ENCODE measurements at places on chromosomes 12 and 14.

- no peak for DNase-seq
These were observed 816.2 kb downstream of the DIO2 start for GRCh38 chr14:79395061-79395460.

GRCh38 chr12:115949675-115950074, 327.8 kb downstream of the MED13L start:
- DNase-seq = no peak

- DNase-seq = peak; percentile 94
These were observed 17.4 kb downstream of the FOXN3 start for GRCh38 chr14:89399594-89400068.

DNA sequence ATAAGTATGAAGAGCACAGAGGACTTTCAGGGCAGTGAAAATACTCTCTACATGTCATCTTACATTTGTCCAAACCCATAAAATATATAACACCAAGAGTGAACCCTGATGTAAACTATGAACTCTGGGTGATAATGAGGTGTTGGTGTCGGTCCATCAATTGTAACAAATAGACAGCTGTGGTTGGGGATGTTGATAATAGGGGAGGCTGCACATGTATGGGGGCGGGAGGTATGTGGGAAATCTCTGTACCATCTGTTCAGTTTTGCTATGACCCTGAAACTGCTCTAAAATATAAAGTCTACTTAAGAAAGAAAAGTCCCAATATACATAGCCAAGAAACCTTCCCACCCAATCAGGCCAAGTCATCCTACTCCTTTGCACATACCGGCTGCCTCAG, 88.5 kb downstream of the GPR135 start:
- DNase-seq = peak; percentile 38

- no peak for DNase-seq
These were observed 308.7 kb downstream of the RPAP3 start for GRCh38 chr12:47396902-47397663.

GRCh38 chr14:101889898-101890297, 74.5 kb upstream of the DYNC1H1 start:
- DNase-seq = peak; percentile 63

- DNase-seq = no peak
These were observed 170.9 kb downstream of the DUSP6 start for GRCh38 chr12:89181271-89181920.

Data from NCI-H2171 treated with DMSO at 0.1 percent for 48 hours (cell line).